ENCODE measurements at places on chromosomes 12 and 14.

DNA sequence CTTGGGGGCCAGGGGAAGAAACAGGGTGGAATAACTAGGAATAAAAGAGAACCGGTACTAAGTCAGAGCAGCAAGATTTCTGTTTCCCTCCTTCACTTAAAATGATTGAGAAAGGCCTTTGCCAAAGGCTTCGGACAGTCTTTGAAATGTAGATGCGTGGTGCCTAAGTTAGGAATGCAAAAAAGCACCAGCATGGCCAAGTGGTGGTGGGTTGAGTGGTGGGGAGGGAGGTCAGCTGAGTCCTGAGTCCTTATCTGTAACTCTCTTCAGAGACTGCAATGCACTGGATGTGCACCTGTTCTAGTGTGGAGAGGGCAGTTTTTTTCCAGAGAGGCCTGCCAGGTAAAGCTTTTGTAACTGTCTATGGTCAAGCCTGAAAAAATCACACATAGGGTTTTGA is 919.9 kb downstream of the FSCB start:
- no peak for DNase-seq

GRCh38 chr12:3885277-3886094 is 12.3 kb upstream of the PARP11 start:
- peak; percentile 59 for DNase-seq

DNA sequence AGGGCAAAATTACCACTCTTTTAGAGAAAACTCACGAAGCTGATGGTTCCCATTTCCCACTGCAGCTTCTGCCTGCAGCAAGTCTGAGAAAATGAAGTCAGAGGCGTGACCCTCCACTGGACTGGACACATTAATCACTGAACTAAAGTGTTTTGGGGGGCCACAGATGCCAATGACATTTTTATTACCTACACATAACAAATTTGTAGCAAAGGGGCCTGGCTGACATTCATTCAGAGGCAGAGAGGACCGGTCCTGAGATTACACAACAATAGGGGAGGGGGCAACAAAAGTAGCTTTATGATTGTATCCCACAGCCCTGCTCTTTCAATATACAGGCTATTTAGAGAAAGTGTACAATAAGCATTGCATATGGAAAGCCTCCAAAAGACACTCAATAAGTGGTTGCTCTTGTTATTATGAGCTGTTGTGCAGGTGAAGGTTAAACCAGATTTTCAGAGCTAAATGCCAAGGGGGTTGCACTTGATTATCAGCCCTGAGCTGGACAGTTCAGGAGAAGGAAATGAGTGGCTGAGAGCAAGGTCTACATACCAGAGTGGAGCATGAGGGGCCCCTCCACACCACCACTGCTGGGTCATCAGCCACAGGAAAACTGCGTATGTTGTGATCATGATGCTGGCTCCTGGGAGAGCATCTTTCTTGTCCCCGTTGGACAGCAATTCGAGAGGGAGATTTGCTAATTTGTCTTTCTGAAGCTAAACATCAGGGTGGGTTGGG is 41.5 kb upstream of the CCDC60 start:
- no peak for DNase-seq

GRCh38 chr12:130562716-130563115 is 153.4 kb downstream of the RIMBP2 start:
- no peak for DNase-seq

GRCh38 chr12:30533558-30534265 is 162.0 kb downstream of the IPO8 start:
- no peak for DNase-seq

DNA sequence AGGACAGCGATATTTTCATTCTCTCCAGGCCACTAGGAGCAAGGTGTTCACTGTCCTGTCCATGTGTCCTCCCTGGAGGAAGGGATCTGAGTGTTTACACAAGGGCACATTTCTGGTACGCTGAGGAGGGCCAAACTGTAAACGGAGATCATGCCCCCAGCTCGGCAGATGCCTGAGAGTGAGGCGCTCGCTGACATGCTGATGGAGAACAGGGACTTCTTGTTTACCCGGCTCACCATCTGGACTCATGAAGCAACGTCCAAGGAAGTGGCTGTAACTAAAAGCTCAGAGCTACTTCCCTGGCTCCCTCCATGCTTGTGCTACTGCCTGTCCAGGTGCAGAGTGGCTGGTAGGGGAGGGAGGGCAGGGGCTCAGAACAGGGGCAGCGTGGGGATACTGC is 43.4 kb upstream of the KCNA1 start:
- no peak for DNase-seq

DNA sequence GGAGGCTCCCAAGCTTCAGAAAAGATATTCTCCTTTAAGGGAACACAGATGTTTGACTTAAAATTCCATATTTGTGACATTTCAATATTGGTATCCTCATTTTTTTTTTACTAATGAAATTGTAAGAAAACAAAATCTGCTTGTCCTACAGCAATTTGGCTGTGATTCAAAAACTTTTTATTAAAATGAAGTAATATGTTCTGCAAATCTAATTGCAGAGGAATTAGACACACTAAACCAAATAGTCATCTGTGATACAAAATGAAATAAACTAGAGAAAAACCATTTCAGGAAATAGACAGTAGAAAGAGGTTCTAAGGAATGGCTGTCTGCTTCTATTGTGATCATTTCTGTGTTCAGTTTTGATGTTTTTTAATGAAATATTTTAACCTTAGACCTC is 50.1 kb upstream of the HIF1A start:
- DNase-seq: no peak

Measured in activated CD4-positive, alpha-beta T cell treated with anti-CD3 and anti-CD28 coated beads, Interleukin-10, Interleukin-2, amounts not matched to agents 100 ng/mL and 50 ng/mL, durations not matched to agents 16 hours and 8 hours (primary cell).